ENCODE measurements at places on chromosomes 7 and 10. TPM values are rescaled to one million over a fixed set of nuclear protein-coding genes. Genes with fewer than 3 reads are reported as not detected.

The UMAD1 gene
- 15.5 TPM for total RNA-seq

The ADCY1 gene
- total RNA-seq: not detected

The FGL2 gene
- not detected for total RNA-seq

The FAM25G gene
- not detected for total RNA-seq

GRCh38 chr7:31110331-31111108 is 58.4 kb downstream of the ADCYAP1R1 start:
- no peak for DNase-seq

GRCh38 chr10:16105082-16105481 is 244.8 kb upstream of the MINDY3 start:
- DNase-seq: no peak

The PIP4K2A gene
- 16.1 TPM for total RNA-seq

Measured in PC-9 (cell line).